ENCODE measurements at places on chromosomes 2 and 18. TPM values are rescaled to one million over a fixed set of nuclear protein-coding genes. Genes with fewer than 3 reads are reported as not detected.

The DCAF17 gene
- 14.8 TPM for total RNA-seq

The ZDBF2 gene
- total RNA-seq, result 15.6 TPM

The CCDC178 gene
- total RNA-seq, result not detected

The MGAT5 gene
- total RNA-seq, result 44.5 TPM

The COL6A3 gene
- total RNA-seq, result 0.90 TPM

DNA sequence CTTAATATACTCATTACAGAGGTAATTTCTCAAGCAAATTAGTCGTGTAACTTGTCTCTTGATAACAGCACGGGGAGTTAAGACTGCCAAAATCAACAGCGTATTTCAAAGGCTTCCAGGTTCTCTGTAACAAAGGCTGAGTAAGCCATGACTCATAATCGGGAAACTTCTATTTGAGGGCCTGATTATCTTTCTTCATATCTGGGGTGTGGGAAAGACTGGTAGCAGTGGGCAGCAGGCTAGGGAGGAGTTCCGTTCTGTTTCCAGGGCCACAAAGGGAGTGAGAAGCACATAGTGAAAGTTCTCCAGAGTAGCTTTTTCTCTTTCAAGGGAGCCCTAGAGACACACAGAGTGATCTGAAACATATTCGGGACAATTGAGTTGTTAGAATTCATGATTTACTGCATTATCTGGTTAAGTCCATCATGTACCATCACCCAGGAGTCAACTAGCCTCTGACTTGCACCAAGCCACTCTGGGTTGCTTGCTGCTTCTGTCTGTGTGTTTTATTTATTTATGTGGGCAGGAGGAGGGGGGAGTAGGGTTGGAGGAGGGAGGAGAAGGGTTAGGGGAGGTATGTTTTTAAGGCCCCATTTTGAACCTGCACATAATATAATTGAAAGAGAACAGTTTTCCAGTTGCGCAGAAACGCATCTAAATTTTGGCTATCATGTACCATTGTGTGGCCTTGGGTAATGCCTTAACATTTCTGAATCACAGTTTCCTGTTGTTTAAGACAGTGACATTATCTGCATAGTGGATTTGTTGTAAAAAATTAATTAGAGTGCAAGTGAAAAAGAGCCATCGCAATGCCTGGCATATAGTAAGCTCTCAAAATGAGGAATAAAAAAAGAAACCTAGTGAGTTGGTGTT, 80.5 kb upstream of the ITPRID2 start:
- no peak for DNase-seq

DNA sequence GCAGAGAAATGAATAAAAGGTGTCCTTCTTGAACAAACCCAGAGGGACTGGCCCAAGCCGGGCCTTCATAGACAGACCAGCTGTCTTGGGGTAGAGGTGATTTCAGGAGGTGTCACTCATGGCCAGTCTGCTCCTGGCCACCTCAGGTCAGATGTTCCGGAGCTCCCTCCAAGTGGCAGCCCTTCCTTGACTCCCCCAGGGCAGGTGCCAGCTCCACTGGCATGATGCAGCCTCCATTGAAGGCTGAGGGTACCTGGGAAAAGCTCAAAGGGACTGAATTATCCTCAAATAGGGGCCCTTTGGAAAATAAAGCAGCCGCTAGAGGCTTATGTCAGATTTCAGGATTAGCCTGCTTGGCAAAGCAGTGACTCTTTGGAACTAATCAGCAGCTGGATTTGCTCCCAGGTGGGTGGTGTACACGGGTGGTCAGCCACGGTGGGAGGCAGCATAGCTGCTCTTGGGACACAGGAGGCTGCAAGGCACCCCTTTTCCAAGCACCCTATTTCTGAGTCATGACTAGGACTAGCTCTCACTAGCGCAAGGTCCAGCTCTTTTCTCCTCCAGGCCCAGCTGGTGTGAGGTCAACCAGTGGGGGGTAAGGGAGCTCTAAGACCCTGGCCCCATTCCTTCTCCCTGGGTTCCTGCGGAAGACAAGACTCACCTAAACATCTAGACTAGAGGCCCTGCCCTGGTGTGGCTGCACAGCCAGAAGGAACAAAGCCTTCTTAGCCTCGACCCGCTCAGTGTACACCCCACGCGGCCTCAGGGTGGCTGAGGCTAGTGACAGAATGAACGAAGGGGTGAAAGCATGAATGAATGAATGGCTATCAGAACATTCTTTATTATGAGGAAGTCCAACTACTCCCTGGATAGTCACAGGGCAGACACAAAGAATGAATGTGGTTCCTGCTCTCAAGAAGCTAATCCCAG, 29.3 kb downstream of the HS1BP3 start:
- DNase-seq, result no peak

- no peak for DNase-seq
Observed at GRCh38 chr2:85435981-85436835, 17.7 kb downstream of the SH2D6 start.

DNA sequence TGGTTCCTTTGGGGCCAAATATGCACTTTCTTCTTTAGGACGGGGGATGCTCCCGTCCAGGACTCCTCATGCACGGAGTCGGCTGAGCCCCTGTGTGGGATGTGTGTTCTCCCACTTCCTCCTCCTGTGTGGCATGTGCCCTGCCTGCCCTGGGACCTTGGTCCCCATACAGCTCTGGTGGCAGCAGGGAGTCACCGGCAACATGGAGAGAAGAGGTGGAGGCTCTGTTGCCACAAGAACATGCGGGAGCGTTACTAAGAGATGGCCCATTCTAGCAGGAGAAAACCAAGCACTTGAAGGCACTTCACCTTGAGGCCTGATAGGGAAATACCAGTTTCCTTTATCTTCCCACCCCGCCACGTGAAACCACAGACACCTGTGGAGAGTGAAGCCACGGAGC, 98.0 kb downstream of the DDX1 start:
- no peak for DNase-seq

- no peak for DNase-seq
Observed at GRCh38 chr2:69260666-69261065, 126.4 kb downstream of the GFPT1 start.

GRCh38 chr2:71389384-71390072, 57.9 kb downstream of the ZNF638 start:
- DNase-seq, result no peak

Data from activated CD4-positive, alpha-beta memory T cell treated with anti-CD3 and anti-CD28 coated beads, Interleukin-2, amount 10 ng/mL, durations not matched to agents 7 days and 5 days (primary cell).